ENCODE measurements at places on chromosomes 11 and 22.

DNA sequence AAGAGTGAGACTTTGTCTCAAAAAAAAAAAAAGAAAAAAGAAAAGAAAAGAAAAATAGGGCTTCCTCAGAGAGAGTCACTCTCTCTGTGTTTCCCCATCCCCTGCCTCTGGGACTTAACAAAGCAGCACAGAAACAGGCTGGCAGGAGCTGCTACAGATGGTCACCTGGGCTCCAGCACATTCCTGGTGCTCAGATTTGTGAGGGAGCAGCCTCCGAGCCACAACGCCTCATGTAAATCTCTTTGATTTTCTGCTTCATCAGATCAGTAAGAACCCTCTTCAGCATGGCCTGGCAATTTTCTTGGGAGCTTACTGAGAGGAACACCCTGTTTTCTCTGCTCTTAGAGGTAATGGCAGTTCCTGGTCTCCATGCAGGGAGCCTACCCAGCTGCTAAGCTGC is 15.2 kb upstream of the LDHA start:
- DNase-seq = no peak

DNA sequence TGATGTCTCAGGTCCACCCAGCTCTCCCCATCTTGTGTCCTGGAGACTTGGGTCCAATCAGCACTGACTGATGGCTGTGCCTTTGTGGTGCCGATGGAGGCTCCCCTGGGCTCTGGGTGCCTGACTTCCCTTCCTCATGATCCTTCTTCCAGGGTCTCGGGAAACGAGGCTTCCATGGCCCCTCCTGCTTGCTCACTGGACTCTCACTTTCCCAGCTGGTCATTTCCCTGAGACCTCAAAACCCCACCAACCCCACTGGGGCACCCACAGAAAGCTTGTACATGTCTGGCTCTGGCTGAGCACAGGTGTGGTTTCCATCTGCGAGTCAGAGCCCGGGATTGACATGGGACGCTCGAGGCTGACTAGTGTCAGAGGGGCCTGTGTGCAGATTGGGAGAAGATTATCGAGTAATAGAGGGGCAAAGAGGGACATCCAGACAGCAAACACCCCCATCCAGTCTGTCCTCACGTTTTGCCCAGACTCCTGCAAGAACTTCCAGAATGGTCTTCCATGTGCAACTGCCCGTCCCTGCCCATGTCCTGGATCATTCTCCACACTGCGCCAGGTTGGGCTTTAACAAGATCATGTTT is 15.1 kb downstream of the APOL1 start:
- DNase-seq = no peak

- DNase-seq = no peak
Measured at GRCh38 chr11:26187639-26188038, 144.3 kb upstream of the ANO3 start.

GRCh38 chr22:40348025-40348658 is 1.8 kb downstream of the ADSL start:
- DNase-seq = peak; percentile 23

- no peak for DNase-seq
Measured at GRCh38 chr22:32723643-32724042, 77.9 kb upstream of the TIMP3 start.

DNA sequence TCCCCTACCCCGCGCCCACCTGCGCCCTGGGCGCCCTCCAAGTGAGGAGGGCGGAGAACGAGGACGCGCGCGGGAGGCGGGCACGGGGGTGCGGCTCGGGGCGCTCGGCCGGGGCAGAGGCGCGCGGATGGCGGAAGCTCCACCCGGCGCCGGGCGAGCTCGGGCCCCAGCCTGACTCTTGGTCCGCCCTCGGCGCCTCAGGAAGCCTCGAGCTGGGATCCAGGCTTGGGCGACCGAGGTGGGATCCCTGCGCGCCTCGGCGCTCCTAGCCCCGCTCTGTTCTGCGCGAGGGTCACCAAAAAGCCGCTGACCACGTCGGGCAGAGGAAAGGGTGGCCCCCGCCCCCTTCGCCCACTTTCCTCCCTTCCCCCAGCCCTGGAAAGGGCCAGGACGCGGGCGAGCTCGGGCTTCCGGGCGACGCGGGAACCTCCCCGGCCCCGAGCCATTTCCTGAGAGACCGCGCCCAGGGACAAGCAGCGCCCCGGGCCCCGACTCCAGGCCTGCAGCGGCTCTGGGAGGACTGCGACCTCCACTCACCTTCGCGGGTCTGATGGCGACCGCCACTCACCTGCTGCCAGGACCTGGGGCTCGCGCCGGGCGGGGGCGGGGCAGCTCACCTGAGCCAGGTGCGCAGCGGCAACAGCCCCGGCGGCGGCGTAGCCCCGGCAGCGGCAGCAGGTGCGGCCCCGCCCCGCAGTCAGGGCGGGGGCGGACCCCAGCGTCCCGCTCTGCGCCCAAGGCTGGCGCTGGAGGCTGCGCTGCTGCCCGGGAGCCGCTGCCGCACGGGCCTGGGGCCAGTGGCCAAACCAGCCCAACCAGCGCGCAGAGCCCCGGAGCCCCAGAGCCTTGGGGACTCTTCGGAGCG is 2.2 kb upstream of the SIGIRR start:
- no peak for DNase-seq

GRCh38 chr11:126366064-126366822 is 10.8 kb downstream of the ST3GAL4 start:
- DNase-seq = no peak

- DNase-seq = no peak
Measured at GRCh38 chr22:42905702-42906183, 48.7 kb upstream of the ARFGAP3 start.

GRCh38 chr11:119640541-119640940 is 88.5 kb downstream of the NECTIN1 start:
- DNase-seq = no peak

GRCh38 chr11:65645710-65646109 is 7.8 kb downstream of the SIPA1 start:
- no peak for DNase-seq

DNA sequence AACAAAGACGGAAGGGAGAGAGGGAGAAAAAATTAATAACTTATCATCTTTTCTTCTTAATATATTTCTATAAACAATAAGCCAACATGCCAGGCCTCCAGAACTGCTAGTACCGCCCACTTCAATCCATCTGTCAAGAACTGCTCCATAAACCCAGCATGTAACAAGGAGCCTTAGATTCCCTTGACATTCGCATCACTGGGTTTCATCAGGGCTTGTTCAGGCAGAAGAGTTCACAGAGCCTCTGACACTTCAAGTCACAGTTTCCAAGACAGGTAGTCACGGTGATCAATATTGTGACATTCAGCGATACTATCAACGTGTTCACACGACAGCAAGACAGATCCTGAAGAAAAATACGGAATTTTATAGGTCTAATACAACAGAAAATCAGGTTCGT is 61.7 kb downstream of the LARGE2 start:
- DNase-seq = no peak

DNA sequence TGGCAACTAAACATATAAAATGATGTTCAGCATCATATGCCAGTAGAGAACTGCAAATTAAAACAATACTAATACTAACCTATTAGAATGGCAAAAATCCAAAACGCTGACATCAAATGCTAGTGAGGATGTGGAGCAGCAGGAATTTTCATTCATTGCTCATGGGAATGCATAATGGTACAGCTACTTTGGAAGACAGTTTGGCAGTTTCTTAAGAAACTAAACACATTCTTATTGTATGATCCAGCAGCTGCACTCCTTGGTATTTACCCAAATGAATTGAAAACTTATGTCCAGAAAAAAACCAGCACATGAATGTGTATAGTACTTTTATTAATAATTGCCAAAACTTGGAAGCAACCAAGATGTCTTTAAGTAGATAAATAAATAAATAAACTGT is 258.0 kb downstream of the TENM4 start:
- DNase-seq = no peak

- no peak for DNase-seq
Measured at GRCh38 chr11:58625826-58626460, 3.5 kb downstream of the CNTF start.
